ENCODE measurements at places on chromosomes 6 and 20.

- DNase-seq, result no peak
These were observed 68.7 kb downstream of the PHACTR1 start for GRCh38 chr6:12785301-12785700.

GRCh38 chr20:12570371-12570770 lies 438.4 kb upstream of the SPTLC3 start:
- DNase-seq, result peak; percentile 93

DNA sequence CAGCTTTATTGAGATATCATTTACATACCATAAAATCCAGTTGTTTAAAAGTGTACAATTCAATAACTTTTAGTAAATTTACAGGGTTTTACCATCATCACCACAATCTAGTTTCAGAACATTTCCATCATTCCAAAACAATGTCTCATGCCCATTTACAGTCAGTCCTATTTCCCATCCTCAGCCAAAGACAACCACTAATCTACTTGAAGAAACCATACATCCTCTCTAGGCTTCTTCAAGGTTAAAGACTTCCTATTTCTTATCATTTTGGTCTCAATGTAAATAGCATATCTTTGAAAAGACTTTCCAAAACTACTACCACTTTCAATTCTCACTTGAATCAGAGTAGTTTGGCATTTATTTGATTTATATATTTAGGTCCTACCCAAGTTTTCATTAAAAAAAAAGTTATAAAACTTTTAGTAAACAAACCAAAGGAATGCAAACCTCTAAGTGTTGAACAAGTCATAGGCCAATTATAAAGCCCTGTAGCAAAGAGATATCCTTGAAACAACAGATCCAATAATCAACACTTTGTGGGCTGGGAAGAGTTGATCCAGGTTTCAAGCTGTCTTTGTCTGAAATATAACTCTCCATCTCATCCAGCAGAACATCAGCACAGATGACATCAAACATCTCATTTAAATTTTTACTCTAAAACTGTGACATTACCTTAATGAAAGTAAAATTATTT lies 211.3 kb upstream of the RUNX2 start:
- DNase-seq, result no peak

- DNase-seq, result peak; percentile 83
These were observed 89.8 kb downstream of the MYB start for GRCh38 chr6:135270676-135271536.

GRCh38 chr6:107235511-107235910 lies 120.2 kb upstream of the BEND3 start:
- no peak for DNase-seq

- no peak for DNase-seq
These were observed 27.8 kb upstream of the TTPAL start for GRCh38 chr20:44447827-44448419.

DNA sequence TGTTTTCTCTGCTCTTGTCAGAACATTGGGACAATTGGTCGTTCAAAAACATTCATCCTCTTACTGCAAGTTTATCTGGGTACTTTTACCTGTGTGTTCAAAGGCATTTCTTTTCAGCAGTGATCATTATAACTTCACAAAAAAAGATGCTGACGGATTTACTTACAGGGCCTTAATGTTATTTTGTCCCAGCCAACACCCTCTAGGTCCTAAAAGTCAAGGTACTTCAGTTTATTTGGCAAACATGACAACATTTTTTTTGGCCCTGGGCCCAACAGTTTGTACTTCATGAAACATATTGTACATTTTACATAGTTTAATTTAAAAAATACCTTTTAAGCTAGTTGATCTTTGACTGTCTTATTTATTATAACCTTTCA lies 241.2 kb upstream of the TAB2 start:
- peak; percentile 7 for DNase-seq

DNA sequence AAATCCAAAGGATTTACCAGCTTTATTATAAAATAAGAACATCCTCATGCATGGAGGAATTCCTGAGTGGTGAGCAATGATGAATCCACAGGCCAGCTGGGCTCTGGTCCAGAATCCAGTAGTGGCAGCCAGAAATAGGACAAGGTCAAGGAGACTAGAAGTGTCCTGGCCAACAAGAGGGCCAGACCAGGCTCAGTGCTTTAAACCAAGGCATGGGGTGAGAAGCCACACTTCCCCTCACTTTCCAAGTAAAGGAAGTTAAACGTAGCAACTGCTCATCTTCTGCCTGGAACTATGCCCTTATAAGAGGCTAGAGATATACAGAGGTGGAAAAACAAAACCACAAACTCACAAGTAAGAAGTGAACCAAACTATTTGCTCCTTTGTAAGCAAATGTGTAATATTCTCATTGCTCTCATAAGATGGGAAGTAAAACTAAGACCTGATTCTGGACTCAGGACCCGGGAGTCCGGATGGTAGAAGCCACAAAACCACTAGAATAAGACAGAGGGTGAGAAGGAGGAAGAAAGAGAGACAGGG lies 253.2 kb downstream of the UST start:
- DNase-seq, result peak; percentile 3

DNA sequence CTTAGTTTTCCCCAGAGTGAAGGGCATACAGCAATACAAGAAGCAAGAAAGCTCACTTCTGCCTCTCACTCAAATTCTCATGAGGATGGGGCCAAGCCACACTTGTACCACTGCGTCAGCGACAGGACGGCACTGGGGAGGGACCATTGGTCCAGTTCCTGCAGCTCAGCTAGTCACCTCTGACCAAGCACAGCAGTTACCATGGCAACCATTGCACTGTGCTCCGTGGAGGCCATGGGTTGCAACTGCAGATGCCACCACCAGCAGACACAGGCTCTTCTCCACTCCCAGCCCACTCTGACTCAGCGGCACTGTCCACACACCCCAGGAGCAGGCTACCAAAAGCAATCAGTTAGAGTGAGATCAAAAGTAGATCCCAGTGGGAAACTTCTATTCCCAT lies 441.1 kb upstream of the ARID1B start:
- DNase-seq, result peak; percentile 86

DNA sequence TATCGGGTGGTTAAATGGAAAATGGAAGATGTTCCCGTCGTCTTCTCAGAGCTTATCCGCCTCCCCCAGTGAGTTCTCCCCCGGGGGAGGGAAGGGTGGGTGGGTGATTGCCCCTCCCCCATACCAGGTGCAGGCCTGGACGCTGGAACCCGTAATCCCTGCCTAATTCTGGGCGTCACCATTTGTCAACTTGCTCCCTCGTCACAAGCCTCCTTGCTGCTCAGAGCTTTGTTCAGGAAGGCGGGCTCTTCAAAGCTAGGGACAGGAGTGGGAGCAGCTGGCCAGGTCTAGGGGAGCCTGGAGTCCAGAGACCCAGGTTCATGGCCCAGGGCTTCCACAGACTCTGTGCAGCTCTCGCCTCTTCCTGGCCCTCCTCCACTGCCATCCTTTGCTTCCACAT lies 25.6 kb downstream of the CDH22 start:
- DNase-seq, result no peak

- DNase-seq, result no peak
These were observed 164.6 kb downstream of the OR2B2 start for GRCh38 chr6:27747637-27748036.

DNA sequence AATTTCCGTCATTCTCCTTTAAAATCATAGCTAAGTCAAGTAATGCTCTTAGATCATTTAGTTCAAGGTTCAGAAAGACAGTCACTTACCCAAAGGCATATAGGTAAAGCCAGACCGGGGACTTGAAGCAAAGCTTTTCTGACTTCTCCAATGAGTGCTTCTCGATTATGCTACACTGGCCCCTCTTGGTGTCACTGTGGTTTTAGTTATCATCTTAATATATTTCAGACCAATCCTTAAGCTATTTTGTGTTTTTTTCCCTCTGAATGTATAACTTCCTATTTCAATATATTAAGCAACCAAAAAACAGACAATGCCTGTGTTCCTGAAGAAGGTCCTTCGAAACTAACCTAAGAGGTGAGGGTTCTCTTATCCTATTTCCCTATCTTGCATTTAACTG lies 3.9 kb downstream of the PRDM1 start:
- DNase-seq, result no peak

DNA sequence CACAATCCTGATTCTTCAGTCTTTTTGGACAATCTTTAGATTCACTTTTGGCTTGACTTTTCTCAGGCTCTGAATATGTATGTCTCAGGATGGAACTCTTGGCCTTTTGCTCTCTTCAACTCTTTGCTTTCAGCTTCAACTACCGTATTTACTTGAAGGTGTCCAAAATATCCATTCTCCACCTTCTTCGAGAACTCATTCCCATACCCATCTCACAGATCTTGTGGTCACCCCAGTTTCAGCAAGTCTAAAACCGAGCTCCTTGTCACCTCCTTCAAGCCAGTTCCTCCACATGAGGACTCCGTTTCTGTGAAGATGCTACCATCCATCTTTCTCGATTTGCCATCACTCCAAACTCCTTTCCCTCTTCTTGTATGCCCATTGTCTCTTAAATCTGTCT lies 2.0 kb upstream of the MMP24 start:
- no peak for DNase-seq

GRCh38 chr20:10089871-10090587 lies 55.2 kb downstream of the ANKEF1 start:
- DNase-seq, result no peak

GRCh38 chr6:33790379-33790778 lies 1.4 kb upstream of the LEMD2 start:
- DNase-seq, result no peak

DNA sequence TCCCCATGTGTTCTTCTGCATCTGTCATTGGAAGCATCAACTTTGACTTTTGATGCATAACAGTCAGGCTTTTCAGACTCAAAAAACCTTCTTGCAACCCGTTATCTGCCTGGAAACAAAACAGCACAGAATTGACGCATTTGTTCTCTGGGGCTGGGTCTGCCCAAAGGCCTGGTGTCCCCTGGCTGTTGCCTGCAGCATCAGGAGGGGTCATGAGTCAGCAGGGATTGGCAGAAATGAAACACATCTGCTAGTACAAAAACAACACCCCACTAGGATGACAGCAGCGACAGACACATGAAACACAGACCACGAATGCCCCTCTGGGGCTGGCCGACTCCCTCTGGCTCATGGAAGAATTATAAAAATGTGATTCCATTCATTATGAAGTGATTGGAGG lies 157.6 kb upstream of the INSM1 start:
- no peak for DNase-seq

GRCh38 chr6:101085327-101085726 lies 204.2 kb upstream of the ASCC3 start:
- no peak for DNase-seq

DNA sequence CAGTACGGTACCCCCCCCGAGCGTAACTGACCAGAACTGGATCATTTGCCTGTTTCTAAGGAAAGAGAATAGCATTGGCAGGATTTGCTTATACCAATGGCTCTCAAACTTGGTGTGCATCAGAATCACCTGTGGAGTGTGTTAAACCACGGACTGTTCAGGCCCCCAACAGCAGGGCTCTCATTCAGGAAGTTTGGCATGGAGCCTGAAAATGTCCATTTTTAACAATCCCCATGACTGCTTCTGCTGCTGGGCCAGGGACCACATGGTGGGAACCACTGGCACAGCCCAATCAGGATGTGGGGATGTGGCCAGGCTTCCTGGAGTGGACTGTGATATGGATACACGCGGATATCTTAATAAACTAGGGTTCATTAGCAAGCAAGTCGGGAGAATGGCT lies 53.9 kb downstream of the GTF2H5 start:
- no peak for DNase-seq

DNA sequence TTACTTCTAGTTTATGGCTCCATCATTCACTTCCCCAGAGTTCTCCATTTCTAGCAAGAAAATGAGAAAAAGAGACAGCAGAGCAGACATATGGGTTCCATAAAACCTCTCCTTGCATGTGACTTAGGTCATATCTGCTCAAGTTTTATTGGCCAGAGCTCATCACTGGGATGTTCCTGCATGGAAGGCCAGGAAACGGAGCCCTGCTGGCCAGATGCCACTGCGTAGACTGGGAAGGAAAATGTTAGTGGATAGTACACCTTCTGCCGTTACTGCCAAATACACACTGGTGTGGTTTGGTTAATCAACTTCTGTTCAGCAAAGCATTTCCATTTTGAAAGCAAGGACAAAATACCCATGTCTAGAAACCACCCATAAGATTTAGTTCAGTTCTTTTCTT lies 220.6 kb upstream of the TSHZ2 start:
- no peak for DNase-seq

- DNase-seq, result peak; percentile 92
These were observed 63.2 kb upstream of the BMP2 start for GRCh38 chr20:6704132-6704861.

DNA sequence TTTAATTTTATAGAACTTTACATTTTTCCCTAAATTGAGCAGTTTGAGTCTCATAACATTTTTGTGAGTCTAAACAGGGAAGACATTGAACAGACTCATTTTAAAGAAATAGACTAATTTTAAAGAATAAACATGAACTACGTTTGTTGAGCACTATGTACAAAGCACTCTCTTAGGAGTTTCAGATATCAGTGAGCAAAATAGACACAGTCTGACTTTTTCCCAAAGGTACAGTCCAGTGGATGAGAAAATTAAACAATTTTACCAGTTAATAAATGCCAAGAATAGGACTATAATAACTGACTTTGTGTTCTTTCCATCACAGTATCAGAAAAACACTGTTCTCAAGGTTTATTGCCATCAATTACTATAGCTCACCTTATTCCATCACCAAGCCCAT lies 18.1 kb downstream of the OPRM1 start:
- DNase-seq, result no peak

- no peak for DNase-seq
These were observed 11.8 kb upstream of the FOXF2 start for GRCh38 chr6:1377526-1377925.

DNA sequence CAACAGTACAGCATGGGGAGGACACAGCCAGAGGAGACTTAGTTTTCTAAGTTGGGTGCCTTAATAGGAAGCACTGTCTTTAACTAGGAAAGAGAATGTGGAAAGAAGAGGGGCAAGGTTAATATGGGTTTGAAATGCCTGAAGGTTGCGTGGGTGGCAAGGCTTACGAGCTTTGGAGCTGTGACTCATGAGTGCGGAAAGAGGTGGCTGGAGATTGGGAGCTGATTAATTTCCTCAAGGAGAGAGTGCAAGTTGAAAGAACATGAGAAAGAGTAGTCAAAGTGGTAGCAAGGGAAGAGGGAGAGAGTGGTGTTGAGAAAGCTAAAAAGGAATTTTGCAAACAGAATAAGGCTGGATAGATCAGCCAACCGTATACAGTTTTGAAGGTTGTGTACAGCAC lies 315.1 kb upstream of the PRND start:
- no peak for DNase-seq

DNA sequence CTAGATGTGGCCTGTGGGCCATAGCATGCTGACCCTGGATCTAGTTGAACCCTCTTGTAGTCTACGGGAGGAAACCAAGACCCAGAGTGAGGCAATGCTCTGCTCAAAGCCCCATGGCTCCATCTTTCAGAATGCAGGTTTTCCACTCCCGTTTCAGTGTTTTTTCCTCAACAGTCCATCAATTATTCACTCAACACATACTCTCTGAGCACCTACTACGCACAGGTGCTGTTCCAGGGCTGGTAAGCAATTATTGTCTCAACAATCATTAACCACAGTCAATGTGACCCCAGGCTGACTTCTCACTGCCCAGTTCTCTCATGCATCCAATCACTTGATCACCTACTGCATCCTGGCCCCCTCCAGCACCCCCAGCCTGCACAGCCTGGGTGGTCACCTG lies 20.0 kb downstream of the MOCS1 start:
- no peak for DNase-seq

All from DMS53 (cell line).